ENCODE measurements at places on chromosomes 4 and X.

DNA sequence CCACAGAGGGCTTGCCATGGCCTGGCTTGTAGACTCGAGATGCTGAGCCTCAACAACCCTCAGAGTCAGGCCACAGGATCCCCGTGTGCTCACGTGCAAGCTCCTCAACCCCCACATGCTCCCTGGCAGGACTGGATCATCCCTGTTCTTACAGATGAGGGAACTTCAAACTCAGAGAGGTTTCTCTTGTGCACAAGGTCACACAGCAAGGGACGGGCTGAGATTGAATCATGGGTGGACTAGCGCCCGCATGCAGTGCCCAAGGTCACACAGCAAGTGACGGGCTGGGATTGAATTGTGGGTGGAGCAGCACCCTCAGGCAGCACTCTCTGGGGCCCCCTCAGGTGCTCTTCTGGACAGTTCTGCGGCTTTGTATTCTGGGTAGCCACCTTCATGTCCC lies 60.6 kb upstream of the AFAP1 start:
- DNase-seq: no peak

DNA sequence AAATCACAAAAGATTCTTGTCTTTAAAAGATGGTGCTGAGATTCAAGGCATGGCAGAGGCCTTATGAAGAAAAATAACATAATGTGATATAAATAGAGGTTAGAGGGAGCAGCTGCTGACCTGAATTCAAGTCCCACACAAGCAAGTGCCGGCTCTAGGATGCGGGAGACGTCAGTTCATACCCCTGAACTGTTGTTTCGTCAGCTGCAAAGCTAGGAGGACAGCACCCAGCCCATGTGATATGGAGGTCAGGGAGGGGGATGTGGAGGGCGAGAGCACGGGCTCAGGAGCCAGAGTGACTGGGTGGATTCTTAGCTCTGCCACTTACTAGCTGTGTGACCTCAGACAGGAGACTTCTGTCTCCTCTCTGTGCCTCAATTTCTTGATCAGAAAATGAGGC lies 77.9 kb downstream of the JAKMIP1 start:
- DNase-seq: no peak

GRCh38 chr4:79442422-79442821 lies 34.4 kb upstream of the GK2 start:
- no peak for DNase-seq

DNA sequence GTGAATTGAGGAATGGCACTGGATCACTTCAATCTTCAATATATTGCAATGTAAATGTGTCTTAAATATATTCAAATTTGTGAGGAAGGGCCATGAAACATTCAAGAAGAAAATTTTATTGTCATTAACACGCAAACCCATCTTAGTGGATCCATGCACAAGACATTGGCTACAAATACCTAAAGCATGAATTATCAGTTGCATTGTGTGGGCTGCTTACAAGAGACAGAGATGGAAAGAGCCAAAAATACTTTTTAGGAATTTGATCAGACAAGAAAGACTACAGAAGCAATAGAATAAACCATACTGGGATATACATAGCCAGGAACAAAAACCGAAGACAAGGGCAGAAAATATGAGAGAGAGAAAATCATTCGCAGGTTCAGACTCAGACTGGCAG lies 616.2 kb upstream of the GRIA3 start:
- DNase-seq: no peak

DNA sequence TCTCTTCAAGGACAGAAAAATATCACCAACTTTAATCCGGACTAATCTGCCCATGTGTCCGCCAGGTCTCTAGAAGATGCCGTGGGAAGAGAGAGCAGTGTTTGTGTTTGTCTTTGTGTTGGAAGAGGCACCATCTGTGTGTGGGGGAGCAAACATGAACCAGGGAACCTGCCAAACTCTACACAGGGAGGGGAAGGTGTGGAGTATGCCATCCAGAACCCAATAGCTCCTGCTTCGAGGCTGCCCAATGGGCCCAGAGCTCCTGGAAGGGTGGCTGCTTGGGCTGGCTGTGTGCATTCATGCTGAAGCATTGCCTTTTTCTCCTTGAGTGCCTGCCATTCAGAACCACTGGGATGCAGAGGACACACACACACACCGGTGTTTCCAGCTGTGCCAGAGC lies 536.2 kb downstream of the MID1IP1 start:
- DNase-seq: no peak

DNA sequence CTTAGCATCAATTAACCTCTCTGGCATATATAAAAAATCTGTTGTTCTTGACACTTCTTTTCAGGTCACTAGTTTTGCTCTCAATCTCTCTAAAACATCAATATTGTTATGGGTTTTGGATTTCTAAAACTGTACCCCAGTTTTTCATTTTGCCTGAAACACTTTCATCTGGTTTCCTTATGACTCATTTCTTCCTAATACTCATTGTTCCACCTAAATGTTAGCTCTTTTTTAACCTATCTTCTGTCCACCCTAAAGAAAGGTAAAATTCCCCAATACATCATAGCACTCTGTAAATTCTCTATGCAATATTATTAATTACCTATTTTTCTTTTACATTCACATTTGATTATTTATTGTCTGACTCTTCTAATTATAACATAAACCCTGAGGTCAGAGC lies 575.5 kb upstream of the NDST4 start:
- no peak for DNase-seq
